ENCODE measurements at places on chromosomes 7 and 10.

DNA sequence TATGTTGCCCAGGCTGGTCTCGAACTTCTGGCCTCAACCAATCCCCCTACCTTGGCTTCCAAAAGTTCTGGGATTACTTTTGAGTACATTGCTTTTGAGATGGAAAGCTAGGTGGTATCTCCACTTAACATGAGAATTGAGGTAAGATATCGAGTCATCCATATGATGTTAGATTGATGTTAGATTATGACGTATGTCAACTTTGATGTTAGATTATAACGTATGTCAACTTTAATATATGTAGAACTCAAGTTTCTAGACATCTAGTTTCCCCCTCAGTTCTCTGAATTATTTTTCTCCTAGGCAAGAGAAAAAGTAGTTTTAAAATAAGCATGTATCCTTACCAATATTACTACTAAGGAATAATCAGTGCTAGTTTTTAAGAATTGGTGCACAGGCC is 20.0 kb downstream of the SHOC2 start:
- DNase-seq, result no peak

- no peak for DNase-seq
Observed at GRCh38 chr10:24153537-24153936, 55.4 kb upstream of the KIAA1217 start.

GRCh38 chr10:2326411-2326810 is 589.1 kb upstream of the ADARB2 start:
- DNase-seq, result no peak

DNA sequence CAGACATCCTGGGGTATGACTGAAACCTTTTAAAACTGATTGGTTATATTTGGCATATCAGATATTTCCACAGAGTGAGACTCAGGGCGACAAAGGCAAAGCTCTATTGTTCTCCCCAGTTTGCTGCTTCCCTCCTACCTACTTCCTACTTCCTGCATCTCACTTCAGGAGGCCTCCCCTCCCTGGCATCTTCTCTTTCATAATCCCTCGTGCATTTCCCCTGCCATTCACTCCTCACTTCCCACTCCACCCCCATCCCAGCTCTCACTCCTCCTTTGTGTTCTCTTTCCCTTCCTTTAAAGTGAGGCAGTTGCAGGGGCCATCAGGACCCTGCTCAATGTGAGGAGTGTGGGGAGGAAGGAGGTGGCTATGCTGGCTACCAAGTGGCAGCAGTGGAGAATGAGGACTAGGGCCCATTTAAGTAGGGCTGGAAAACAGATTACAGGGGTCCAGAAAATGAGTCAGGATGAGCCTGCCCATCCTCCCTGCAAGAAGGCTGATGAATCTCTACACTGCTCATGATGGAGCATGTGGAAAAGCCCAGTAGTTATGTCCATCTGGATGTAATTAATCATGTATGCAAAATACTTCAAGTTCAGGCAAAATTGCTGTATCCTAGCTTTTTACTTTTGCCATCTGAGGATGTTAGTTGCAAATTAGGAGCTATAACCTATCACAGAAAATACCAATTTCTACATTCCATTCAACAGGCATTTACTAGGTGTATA is 311.8 kb upstream of the IMMP2L start:
- no peak for DNase-seq

GRCh38 chr7:96532428-96532935 is 177.2 kb downstream of the SEM1 start:
- DNase-seq, result no peak

Data from MM.1S (cell line).